Left cardiac atrium (tissue), 4 donors: ENCODE measurements at places on chromosomes 3 and 15. TPM values are rescaled to one million over a fixed set of nuclear protein-coding genes. Genes with fewer than 3 reads are reported as not detected.

DNA sequence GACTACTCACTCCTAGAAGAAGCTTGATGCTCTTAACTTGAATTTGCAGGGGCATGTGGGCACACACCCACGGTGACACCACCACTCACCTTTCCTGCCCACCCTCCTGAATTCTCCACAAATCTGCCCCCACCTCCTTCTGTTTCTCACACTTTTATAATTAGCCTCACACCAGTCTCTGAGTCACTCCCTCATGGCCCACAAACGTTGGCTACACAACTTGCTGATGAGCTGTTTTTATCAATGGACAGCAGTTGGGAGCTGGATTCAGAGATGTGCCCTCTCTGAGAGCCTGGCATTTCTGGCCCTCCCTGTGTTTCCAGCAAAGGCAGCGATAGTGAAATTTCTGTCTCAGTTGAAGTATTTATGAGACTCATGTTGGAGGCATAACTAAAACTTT lies 1.3 kb downstream of the COLQ start:
- DNase-seq, result peak; percentile 26

DNA sequence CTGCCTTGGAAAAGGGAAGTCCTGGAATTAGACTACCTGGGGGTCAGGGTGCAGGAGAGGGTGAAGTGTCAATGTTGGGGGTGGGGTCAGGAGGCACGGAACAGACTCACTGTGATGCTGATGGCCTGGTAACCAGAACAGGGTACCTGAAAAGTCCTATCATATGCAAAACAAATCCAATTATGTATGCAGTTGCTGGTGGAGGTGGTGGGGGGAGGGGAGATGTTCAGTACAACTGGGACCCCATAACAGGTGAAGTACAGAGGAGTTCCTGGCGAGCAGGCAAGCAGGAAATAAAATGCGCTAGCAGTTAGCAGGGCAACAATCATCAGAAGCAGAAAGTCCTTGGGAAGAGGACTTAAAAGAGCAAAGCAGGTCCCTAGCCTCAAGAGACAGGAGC lies 4.2 kb upstream of the KATNBL1 start:
- no peak for DNase-seq

DNA sequence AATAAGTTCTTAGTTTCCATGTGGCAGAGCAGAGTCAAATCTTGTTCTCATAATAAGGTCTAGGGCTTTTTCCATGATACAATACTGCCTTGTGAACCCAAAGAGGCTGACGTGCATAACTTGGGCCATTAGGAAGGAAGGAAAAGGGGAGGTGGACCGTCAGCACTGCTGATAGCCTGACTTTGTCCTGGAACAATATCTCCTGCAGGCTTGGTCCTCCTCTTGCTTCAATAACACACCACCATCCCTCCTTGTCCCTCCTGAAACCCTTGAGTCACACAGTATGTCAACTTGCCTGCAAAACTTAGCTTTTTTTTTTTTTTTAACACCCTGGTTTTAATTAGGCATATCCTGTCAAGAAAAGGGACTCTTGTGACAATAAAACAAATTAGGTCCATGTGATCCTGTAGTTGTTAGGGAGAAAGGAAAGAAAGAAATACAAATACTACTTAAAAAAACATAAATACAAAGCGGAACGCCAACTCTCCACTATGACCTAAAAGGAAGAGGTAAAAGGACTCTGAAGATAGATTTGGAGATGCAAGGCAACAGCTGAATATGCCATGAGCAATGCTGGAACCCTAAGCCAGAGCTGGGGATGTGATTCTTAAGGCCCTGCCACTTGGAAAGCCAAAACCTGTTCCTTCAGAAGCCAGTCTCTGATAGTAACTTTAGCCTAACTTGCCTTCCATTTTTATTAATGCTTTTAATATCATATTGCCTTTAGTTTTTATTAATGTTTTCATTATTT lies 67.0 kb downstream of the WWTR1 start:
- no peak for DNase-seq

DNA sequence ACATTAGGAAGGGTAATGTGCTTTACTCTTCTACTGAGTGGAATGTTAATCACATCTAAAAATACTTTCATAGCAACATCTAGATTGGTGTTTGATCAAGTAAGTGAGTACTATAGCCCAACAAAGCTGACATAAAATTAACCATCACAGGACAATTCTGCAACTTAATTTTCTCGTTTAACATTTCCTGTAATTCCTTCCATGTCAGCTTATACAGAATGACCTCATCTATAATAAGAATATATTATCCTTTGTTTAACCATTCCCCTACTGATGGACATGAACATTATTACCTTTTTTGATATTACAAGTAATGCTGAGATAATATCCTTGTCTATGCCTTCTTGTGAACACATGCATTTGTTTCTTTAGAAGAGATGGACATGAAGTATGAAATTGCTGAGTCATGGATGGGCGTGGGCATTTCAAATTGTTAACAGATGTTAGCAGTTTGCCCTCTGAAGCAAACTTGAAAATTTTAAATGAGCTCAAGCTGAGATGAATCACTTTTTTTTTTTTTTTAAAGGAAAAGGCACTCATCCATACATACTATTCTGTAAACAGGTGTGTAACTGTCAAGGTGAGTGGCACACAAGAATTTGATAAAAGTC lies 85.1 kb downstream of the OXNAD1 start:
- DNase-seq, result no peak

Gene EPB42
- total RNA-seq, result 2.3 TPM

Gene ROPN1
- total RNA-seq, result not detected

Gene TMCC1
- 30.0 TPM for total RNA-seq
